Fibroblast of the conjunctiva (primary cell): ENCODE measurements at places on chromosomes 7 and 10.

- no peak for DNase-seq
Measured at GRCh38 chr7:142383841-142384492, 126.1 kb upstream of the PRSS58 start.

DNA sequence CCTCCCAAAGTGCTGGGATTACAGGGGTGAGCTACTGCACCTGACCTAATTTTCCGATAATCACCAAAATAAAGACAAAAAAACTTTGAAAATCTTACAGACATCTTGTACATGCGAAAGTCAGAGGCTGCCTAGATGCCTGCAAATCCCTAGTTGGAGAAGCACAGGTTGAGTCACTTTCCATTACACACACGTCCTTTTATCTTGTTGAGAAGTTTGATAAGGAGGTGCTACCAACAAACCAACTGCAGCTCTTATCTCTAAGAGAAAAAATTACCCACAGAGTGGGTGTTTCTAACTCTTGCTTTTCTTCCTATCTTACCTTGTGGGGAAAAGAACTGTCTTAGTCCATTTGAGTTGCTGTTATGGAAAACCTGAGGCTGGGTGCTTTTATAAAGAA is 589.8 kb downstream of the GALNT17 start:
- DNase-seq, result no peak

GRCh38 chr10:89426230-89426868 is 12.0 kb downstream of the IFIT5 start:
- DNase-seq, result peak; percentile 57

GRCh38 chr10:11285171-11285570 is 267.5 kb downstream of the CELF2 start:
- no peak for DNase-seq

- DNase-seq, result peak; percentile 92
Measured at GRCh38 chr7:151736403-151736909, 140.5 kb downstream of the PRKAG2 start.

DNA sequence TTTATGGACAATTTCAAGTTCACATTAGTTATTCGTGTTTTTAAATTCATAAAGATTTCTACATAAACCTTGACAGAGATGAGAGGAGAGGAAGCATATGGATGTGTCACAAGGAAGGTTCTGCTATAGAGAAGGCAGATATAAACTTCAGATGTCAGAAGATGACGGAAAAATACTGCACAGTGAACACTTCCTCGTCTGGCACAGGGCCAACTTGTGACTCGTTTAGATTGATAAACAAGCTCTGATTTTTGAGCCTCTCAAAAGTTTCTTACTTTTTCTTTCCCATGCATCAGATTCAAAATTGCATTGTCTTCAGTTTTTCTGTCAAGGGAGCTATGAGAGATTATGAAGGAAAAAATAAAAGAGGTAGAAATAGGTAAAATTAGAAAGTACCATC is 156.4 kb upstream of the MINDY3 start:
- DNase-seq, result no peak

DNA sequence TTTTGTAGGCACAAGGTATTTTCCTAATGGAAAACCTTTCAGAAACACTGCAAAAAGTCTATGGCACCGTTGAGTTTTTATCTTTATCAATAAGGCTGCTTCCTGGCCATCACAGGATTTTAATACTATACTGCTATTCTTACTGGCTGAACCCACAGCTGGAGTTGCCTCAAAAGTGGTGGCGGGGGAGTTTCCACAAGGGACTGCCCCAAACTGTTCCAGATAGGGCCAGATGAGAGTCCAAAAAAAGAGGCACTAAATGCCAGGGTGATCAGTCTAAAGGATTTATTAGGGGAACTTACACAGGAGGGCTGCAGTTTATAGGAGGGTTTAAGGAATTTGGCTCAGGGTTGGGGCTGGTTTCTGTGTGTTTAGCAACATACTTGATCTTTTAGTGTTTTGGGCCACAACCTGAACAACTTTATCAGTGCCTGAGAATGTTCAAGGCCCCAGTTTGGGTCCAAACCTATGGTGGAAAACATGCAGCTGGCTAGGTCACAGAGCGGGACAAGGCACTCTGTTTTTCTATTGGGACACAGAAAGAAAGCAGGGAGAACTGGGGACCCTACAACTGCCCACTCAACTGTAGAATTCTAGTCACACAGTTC is 41.4 kb downstream of the STAM start:
- no peak for DNase-seq

- no peak for DNase-seq
Measured at GRCh38 chr10:78868861-78869260, 199.9 kb upstream of the ZMIZ1 start.

GRCh38 chr10:90813594-90814365 is 44.1 kb downstream of the HTR7 start:
- DNase-seq, result no peak

- no peak for DNase-seq
Measured at GRCh38 chr10:69901022-69901421, 99.3 kb downstream of the COL13A1 start.

DNA sequence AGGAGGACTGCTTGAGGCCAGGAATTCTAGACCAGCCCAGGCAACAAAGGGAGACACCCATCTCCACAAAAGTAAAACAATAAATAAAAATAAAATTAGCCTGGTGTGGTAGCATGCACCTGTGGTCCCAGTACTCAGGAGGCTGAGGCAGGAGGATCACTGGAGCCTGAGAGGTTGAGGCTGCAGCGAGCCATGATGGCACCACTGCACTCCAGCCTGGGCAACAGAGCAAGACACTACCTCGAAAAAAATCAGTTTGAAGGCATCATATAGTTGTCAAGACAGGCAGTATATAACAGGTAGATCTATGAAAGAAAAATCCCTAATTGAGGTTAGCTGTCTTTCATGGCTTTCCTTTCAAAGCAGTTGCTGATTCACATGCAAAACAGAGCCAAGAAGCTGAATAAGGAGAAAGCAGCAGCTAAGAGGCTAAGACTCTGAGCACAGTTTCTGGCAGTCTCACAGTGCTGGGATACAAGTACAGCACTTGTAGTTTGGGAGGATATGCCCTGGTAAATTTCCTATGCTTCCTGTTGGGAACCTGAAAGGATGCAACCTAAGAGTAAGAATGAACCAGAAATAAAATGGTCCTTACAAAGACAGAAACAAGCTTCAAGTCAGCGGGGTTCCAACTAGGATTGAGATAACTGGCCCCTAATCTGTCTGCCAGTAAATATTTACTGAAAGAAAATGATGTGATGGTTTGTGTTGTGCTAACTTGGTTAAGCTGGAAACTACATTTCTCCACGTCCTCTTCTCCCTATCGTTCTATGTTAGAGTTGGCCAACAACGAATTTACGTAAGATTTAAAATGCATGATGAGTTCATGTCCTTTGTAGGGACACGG is 368.5 kb upstream of the HPS1 start:
- no peak for DNase-seq

GRCh38 chr7:23275912-23276311 is 23.2 kb upstream of the MALSU1 start:
- DNase-seq, result no peak

GRCh38 chr7:70539205-70539604 is 592.7 kb upstream of the GALNT17 start:
- no peak for DNase-seq

DNA sequence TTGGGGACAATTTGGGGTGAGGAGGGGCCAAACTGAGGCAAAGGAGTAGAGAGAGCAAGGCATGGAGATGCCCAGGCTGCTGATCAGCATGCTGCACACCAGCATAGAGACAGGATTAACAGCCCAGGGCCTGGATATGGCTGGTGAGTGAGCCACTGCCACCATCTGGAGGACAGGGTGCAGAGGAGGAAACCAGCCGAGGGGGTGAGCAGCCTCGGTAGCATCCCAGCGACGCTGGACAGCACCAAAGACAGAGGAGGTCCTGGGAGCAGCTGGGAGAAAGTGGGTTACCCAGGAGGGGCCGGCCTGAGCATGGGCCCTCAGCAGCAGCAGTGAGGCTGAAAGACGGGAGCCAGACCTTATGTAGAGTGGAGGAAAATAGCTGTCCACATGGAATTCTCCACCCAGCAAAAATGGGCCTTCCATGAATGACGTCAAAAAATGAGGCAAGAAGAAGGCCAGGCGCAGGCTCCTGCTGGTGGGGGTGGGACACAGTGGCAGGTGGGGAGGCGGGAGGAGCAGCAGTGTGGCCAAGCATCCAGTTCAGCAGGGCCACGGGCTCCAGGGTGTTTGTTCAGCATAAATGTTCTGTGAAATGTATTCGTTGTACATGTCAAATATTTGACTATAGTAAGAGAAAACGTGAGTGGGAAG is 16.7 kb downstream of the RET start:
- no peak for DNase-seq

DNA sequence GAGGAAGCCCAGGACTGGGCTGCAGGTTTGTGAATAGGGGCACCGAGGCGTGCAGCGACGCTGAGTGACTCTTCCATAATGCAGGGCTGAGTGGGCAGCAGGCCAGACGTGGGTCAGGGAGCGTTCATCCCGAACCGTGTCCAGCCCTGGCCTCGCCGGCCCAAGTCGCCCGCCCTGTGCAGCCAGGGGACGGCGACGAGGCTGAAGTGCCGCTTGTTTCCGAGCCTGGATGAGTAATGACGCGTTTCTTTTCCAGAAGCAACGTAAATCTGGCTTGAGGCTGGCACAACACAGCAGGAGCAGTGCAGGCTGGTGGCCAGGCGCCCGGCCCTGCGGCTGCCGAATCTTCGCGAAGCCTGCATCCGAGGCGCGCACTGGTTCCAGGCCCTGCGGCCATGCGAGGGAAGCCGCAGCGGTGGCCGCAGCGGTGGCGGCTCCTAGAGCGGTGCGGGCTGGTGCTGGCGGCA is 74.0 kb upstream of the SEC61G start:
- no peak for DNase-seq

- DNase-seq, result no peak
Measured at GRCh38 chr10:58436071-58436470, 50.9 kb downstream of the TFAM start.

DNA sequence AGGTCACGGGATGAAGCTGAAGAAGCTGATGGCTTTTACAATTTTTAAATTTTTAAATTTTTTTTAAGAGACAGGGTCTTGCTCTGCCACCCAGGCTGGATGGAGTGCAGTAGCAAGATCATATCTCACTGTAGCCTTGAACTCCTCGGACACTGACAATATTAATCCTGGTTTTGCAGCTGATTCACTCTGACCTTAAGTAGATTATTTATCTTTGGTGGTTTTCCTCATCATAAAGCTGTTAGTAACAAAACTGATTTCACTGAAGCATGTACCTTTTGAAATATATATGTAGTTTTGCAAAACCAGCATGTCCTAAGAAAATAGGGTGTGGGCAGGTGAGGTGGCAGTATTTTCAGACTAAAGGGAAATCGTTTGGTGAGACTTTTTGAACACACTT is 56.0 kb downstream of the DYNC2I1 start:
- no peak for DNase-seq

- DNase-seq, result no peak
Measured at GRCh38 chr7:2530071-2530987, 10.8 kb downstream of the LFNG start.

DNA sequence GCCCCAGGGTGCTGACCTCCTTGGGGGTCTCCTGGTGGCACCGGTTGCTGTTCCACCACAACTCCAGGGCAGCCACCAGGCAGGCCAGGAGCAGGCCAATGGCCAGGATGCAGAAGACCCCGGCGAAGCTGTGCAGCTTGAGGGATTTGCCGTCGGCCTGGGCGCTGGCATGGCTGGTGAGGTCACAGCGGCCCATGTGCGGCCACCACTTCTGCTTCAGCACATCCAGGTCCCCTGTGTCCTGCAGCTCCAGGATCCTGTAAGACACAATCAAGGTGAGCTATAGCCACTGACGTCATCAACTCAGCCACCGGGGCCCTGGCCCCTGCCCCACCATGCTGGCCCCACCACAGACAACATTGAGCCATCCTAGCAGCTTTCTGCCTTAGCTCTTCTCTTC is 753.2 kb downstream of the GRID1 start:
- no peak for DNase-seq

GRCh38 chr7:125391921-125392320 is 462.3 kb upstream of the POT1 start:
- no peak for DNase-seq

DNA sequence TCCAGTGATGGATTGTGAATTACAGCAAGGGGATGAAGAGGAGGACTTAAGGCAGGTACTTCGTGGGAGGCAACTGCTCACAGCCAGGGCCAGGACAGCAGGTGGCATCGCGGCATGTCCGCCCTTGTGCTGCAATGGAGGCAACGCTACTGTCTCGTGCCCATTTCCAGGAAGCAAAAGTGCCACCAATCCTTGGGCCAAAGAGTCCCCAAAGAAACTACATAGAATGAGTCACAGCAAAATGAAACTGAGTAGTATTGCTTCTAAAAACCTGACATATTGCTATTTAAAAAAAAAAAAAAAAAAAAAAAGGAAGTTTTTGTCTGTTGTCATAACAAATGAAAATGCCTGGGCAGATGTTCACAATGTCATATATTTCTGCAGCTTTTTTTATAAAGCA is 46.6 kb downstream of the RSU1 start:
- DNase-seq, result no peak

GRCh38 chr7:22712999-22713398 is 14.0 kb upstream of the IL6 start:
- no peak for DNase-seq

GRCh38 chr7:70634610-70635068 is 497.3 kb upstream of the GALNT17 start:
- peak; percentile 31 for DNase-seq

DNA sequence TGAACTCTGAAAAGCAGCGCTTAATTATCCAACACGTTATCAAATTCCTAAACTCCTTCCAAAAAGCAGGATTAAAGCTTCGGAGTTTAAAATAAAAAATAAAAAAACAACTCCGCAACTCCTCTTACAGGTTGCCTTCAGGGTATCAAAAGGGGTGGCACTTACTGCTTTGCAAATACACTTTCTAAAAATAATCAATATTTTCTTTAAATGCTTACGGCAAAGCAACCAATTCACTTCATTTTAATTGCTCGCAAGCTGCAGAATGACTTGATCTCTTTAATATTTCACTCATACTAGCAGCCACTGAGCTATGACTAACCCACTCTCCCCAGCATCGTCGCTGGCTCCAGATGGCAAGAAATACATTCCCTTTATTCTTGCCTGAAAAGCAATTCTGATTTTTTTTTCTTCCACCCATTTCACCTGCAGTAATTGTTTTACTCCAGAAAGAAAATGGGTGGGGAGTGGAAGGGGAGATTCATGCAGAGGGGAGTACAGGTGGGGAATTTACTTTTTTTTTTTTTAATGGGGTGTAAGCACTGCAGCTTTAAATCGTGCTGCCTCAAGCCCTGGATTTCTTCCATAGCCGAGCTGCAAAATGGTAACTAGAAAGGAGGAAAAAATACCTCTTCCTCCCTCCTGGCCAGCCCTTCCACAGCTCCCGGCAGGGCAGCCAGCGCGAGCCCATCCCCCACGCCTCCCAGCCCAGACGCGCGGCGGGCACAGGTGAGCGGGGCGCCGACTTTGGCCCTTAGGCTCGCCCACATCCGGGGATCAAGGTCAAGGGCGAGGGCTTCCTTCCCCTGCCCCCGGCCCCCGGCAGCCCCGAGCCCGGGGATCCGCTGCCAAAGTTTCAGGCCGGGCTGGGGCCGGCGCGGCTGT is 54.2 kb upstream of the FHIP2A start:
- DNase-seq, result no peak

GRCh38 chr10:29534590-29534989 is 100.2 kb downstream of the SVIL start:
- DNase-seq, result no peak

- DNase-seq, result no peak
Measured at GRCh38 chr7:113268757-113269156, 150.4 kb upstream of the SMIM30 start.

GRCh38 chr10:56632537-56632936 is 271.5 kb upstream of the ZWINT start:
- no peak for DNase-seq

GRCh38 chr7:42105554-42106358 is 131.3 kb downstream of the GLI3 start:
- DNase-seq, result no peak
